Germinal center (tissue), 1 donor: ENCODE measurements at places on chromosomes 6 and 20.

GRCh38 chr6:45548657-45549515 is 171.2 kb upstream of the SUPT3H start:
- peak; percentile 68 for DNase-seq

DNA sequence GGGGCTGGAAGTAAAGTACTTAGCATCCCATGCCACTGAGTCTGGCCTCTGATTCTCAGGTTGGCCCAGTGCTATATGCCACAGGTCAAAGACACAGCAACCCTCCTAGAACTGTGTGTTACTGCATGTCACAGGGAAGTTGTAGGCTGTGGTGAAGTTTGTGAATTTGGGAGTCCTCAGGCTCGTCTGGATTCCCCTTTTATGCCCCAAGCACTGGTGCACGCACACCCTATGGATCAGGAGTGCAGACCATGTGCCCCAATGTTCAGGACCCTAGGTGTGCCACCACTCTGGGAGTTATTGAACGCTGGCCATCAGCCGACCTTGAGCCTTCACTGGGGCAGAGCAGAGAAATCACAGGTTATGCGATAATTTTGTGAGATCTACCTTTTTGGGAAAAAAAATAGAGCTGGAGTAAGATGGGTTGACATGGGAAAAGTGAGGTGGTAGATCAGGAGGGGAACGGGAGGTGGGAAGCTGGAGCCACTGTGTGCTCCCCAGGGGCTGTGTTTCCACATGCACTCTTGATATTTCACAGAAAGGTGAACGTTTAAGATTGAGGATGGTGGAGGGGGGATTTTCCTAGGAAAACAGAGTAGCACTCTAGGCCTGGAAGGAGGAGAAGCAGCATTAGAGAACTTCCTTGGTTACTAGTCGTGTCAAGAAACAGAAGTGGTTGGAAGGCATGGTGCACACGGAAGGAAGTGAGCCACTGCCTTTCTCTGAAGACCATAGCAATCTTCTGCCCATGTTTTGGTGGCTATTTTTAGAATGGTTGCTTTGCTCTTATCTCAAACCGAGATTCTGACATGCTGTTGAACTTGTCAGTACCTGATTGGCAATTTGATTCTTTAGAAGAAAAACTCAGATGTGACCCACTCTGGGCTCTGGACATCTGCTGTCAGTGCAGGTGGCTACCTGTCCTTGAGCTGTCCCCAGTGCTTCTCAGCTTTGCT is 44.1 kb downstream of the DUSP22 start:
- DNase-seq: no peak

- no peak for DNase-seq
These were observed 123.8 kb upstream of the MYLIP start for GRCh38 chr6:16004934-16005679.

DNA sequence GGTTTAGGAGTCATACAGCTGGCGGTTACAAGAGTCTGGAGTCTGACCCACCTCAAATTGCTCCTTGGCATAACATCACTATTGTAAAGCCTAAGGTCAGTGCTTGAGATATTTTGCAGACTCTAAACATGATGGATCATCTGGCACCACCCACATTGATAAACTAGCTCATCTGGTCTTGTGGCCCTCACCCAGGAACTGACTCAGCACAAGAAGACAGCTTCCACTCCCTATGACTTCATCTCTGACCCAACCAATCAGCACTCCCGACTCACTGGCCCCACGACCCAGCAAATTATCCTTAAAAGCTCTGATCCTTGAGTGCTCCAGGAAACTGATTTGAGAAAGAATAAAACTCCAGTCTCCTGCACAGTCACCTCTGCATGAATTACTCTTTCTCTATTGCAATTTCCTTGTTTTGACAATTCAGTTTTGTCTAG is 115.9 kb downstream of the CD24 start:
- DNase-seq: no peak

- no peak for DNase-seq
These were observed 997.0 kb downstream of the GRIK2 start for GRCh38 chr6:102390541-102390940.

- no peak for DNase-seq
These were observed 34.2 kb upstream of the KCNK5 start for GRCh38 chr6:39263303-39264037.
